ENCODE measurements at places on chromosomes 12 and 14.
A peak's percentile ranks its signal among the peaks of the same experiment; 100 is the strongest.

- no peak for DNase-seq
Observed at GRCh38 chr14:80930836-80931389, 10.6 kb downstream of the CEP128 start.

GRCh38 chr12:9872162-9872561 lies 3.0 kb upstream of the CLEC2B start:
- DNase-seq, result no peak

GRCh38 chr14:101735453-101735852 lies 26.1 kb upstream of the PPP2R5C start:
- DNase-seq, result no peak

DNA sequence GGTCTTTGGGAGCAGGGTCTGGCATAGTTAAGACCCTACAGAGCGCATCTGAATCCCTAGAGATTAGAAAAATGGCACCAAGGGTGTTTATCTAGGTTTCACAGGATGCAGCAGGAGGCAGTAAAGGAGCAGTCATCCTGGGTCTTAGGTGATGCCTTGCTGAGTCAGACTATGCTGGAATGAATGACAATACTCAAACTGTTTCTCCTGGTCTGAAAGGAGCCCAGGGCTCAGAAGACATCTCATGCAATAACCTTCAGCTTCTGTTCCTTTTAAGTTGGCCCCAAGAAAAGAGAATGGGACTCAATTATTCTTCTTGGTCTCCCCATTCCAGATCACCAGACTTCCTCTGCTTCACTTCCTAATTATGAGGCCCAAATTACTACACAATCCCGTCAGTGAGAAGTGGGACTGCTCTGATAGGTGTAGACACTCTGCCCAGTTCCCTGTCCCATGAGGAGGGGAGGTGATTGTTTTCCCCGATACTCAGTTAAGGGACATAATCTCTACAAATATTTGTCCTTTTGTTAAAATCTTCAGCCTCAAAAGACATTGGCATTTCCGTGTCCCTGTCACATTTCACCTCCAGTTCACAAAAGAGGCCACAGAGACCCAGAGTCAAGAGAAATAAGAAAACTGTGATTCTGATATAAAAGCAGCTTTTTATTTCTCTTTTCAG lies 14.8 kb upstream of the APOF start:
- DNase-seq, result peak; percentile 23

All from COLO829 (cell line).